ENCODE measurements at places on chromosomes 4 and X. TPM values are rescaled to one million over a fixed set of nuclear protein-coding genes. Genes with fewer than 3 reads are reported as not detected.
A peak's percentile ranks its signal among the peaks of the same experiment; 100 is the strongest.

DNA sequence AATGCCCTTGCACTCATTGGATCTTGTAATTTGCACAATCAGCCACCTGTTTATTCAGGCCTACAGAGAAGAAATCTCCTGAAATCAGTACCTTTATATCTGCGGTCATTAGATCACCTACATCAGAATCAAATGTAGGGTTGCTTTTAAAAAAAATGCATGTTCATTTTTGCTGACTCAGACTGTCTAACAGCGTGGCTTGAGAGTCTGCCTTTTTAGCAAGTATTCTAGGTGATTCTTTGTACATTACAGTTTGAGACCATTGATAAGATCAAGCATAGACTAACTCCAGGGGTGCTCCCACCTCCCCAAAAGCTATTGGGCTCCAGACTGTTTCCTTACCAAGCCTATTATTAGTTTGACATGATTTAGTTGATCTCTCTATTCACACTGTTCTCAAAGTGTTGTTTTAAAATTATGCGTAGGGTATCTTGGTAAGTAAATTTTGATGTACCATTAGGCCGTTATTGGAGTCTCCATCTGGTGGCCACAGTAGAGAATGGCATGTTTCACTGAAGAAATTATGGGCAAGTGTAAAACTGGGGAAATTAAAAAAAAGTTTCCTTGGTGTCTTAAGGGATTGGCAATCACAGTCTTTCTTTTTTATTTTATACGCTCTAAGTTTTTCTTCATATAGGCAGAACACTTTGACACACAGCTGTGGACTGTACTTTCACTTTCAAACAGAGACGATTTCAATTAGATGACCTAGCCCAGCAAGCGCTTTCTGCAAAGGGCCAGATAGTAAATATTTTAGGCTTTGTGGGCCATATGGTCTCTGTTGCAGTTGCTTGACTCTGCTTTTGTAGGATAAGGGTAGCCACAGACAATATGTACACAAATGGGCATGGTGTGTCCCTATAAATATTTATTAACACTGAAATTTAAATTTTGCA, 33.7 kb upstream of the MSL3 start:
- H3K27me3 ChIP-seq, result no peaks in the 10 kb centered on the region
- H3K36me3 ChIP-seq, result no peaks in the 10 kb centered on the region
- no peak overlapping the region for H3K27ac ChIP-seq
- DNase-seq, result peak; percentile 16

PPP1R3F gene
- total RNA-seq, result 4.5 TPM

- DNase-seq, result no peak
- H3K27ac ChIP-seq, result no peak overlapping the region
- no peaks in the 10 kb centered on the region for H3K4me1 ChIP-seq
- no peaks in the 10 kb centered on the region for H3K36me3 ChIP-seq
Measured at GRCh38 chr4:102692474-102692873, 68.3 kb downstream of the MANBA start.

- H3K36me3 ChIP-seq, result no peaks in the 10 kb centered on the region
- H3K4me3 ChIP-seq, result no peak overlapping the region
- peaks cover 9% of the 10 kb centered on the region for H3K4me1 ChIP-seq
Measured at GRCh38 chr4:125315576-125316400, 1.0 kb downstream of the FAT4 start.

DNA sequence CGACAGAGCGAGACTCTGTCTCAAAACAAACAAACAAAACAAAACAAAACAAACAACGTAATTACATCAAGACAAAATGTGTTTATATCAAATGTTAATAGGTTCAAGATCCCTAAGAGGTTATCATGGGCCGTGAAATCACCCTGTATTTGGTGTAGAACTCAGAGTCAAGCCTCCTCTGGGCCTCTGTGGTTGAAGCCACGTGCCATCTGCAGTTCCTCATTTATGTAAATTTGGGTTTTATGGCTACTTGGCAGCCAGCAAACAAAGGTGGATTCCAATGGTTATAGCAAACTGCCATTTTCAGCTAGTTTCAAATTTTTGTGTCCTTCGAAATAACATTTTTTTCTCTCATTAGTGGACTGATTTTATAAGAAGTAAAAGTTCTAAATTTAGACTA, 16.4 kb downstream of the NSDHL start:
- H3K4me3 ChIP-seq, result no peak overlapping the region
- no peaks in the 10 kb centered on the region for H3K4me1 ChIP-seq
- H3K36me3 ChIP-seq, result no peaks in the 10 kb centered on the region
- H3K27ac ChIP-seq, result no peak overlapping the region

DNA sequence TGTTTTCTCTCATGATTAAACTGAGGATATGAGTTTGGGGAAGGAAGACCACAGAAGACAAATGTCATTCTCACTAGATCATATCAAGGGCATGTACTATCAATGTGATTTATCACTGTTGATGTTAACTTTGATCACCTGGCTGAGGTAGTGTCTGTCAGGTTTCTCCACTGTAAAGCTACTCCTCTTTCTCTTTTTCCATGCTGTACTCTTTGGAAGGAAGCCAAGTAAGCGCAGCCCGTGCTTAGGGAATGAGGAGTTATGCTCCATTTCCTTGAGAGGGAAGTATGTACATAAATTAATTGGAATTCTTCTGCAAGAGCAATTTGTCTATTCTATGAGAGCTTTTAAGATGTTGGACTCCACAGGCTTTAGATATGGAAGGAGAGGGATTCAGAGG, 4.0 kb upstream of the KANTR start:
- no peaks in the 10 kb centered on the region for H3K27me3 ChIP-seq
- H3K27ac ChIP-seq, result no peak overlapping the region
- peaks cover 4% of the 10 kb centered on the region for H3K4me1 ChIP-seq
- no peak for DNase-seq
- H3K36me3 ChIP-seq, result peaks cover 10% of the 10 kb centered on the region

- peaks cover 9% of the 10 kb centered on the region for H3K4me1 ChIP-seq
- H3K4me3 ChIP-seq, result no peak overlapping the region
- no peaks in the 10 kb centered on the region for H3K27me3 ChIP-seq
- no peak for DNase-seq
- no peaks in the 10 kb centered on the region for H3K36me3 ChIP-seq
Measured at GRCh38 chr4:153234885-153235284, 30.6 kb downstream of the TRIM2 start.

DMRTC1 gene
- not detected for total RNA-seq

DNA sequence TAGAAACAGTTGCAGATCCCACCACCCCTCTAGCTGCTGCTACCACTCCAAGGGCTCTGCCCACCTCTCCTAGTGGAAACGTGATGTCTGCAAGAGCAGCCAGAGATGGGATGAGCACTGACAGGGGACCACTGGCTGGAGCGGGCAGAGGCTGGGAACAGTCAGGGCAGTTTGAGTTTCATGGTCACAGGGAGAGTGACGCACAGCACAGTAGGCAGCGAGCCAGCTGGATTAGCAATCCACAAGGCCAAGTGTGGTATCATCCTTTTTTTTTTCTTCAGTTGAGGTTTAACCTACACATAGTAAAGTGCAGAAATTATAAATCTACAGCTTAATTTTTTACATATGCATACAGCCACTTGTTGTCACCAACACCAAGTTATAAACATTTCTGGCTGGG, 6.4 kb upstream of the SCML2 start:
- no peak overlapping the region for H3K27ac ChIP-seq
- H3K36me3 ChIP-seq, result no peaks in the 10 kb centered on the region
- no peak for DNase-seq
- no peak overlapping the region for H3K4me3 ChIP-seq
- H3K4me1 ChIP-seq, result no peaks in the 10 kb centered on the region

DNA sequence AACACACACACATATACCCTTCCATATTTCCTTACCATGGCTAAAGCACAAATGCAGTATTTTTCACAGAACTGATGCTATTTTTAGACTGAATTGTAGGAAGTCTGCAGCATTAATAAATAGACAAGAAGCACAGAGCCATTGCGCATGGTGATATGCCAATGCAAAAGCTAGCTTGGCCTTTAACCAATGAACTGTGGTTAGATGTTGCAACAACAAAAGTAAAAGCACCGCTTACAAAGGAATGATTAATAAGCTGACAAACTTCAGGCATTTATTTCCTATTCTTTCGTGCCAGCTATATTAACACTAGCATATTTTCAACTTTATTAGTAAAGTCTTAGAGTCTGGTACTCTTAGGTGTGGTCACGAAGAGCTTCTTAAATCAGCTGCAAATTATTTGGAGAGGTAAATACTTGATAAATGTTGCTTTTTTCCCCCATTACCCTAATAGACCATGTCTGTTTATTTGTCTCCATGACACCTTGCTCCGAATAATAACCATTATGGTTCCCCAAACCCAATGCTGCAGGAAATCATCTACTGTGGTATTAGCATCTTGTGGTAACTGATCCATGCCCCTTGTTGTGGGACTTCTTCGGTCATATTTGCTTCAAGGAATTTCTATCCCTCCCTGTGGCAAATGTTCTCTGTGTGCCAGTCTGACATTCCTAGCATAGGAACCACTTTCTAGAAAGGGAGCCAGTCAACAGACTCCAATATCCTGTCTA, 306.1 kb upstream of the TAPT1 start:
- no peaks in the 10 kb centered on the region for H3K4me1 ChIP-seq
- no peak for DNase-seq
- H3K36me3 ChIP-seq, result no peaks in the 10 kb centered on the region
- H3K27ac ChIP-seq, result no peak overlapping the region
- H3K27me3 ChIP-seq, result no peaks in the 10 kb centered on the region
- no peak overlapping the region for H3K4me3 ChIP-seq

ZDHHC15 gene
- 0.04 TPM for total RNA-seq

FOXP3 gene
- 11.2 TPM for total RNA-seq

DNA sequence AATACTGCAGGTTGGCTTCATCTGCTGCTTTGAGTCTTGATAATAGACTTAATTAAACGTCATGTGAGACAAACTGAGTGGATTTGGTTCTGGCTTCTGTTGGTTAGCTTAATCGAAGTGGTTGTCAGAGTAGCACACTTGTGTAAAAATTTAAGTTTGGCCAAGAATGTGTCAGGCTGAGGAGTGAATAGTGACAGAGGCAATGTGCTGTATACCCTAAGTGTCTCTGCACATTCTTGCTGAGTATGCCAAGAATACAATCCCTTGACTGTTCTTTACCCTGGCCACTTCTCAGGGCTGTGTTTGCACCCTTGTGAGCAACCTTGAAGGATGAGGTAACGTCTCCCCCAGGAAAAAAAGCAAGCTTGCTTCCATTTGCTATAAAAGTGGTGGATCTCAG, 14.9 kb downstream of the RPS3A start:
- H3K4me1 ChIP-seq, result no peaks in the 10 kb centered on the region
- no peak overlapping the region for H3K4me3 ChIP-seq
- H3K36me3 ChIP-seq, result no peaks in the 10 kb centered on the region
- DNase-seq, result no peak
- no peaks in the 10 kb centered on the region for H3K27me3 ChIP-seq
- no peak overlapping the region for H3K27ac ChIP-seq

DNA sequence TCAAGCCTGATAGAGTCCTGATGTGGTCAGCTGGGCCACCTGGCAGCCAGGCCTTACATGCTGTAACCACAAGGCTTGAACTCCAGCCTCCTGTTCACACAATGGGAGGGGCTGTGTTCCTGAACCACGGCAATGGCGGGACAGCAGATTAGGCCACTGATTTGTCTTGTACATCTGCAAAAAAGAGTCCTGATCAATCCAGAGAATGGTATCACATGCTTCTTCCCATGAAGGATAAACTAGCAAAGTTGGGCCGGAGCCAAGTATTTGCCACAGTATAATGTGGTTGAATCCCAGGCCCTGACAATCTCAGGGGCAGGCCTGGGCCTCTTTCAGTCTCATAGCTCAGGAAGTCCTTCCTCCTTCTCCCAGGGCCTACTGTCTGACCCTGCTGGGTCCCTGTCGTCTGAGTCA, 2182.5 kb upstream of the AGA start:
- DNase-seq, result no peak
- no peaks in the 10 kb centered on the region for H3K4me1 ChIP-seq
- H3K36me3 ChIP-seq, result no peaks in the 10 kb centered on the region
- H3K4me3 ChIP-seq, result no peak overlapping the region

GRCh38 chr4:113820108-113820507, 58.6 kb upstream of the CAMK2D start:
- peaks cover 10% of the 10 kb centered on the region for H3K4me1 ChIP-seq
- H3K27ac ChIP-seq, result no peak overlapping the region
- no peaks in the 10 kb centered on the region for H3K36me3 ChIP-seq
- H3K4me3 ChIP-seq, result no peak overlapping the region
- no peak for DNase-seq

GPR82 gene
- 0.89 TPM for total RNA-seq

- H3K4me3 ChIP-seq, result no peak overlapping the region
- no peak for DNase-seq
- H3K4me1 ChIP-seq, result no peaks in the 10 kb centered on the region
- no peak overlapping the region for H3K27ac ChIP-seq
Measured at GRCh38 chr4:125105561-125105960, 209.2 kb upstream of the FAT4 start.

RHOXF1 gene
- total RNA-seq, result not detected

TRO gene
- total RNA-seq, result 4.2 TPM

DNA sequence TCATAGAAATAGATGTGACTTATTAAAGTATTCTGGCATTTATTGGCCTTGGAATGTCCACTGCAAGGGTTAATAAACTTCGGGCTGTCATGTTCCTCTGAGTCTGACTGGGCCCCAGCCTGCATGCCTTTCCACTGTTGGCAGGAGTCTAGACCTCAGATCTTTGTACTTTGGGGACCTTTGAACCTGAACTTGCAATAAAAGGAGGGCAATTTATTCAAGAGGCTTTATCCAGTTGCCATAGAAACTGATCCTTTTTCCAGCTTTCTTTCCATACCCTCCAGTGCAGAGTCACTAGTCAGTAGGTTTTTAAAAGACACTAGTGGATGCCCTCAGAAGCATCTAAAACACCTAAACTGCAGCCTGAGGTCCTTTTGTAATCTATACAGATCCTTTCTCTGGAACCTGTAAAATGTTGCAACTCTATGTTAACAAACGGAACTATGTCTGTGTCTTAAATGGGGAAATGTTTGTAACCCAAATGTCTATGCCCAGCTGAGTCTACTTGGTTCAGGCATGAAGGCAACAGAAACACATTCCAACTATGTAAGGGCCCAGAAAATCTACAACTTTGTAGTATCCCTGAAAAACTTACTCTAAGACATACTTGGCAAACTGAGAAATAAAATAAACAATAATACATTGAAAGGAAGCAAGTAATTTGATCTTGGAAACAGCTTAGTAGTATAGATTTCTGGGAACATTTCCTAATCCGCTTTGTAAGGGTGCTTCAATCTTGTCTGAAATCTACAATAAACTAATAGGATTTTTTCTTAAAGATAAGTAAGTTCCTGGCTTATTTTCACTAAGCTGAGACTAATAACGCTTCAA, 41.5 kb downstream of the SOWAHB start:
- DNase-seq, result no peak
- H3K27me3 ChIP-seq, result no peaks in the 10 kb centered on the region
- no peaks in the 10 kb centered on the region for H3K36me3 ChIP-seq
- H3K4me3 ChIP-seq, result no peak overlapping the region

DNA sequence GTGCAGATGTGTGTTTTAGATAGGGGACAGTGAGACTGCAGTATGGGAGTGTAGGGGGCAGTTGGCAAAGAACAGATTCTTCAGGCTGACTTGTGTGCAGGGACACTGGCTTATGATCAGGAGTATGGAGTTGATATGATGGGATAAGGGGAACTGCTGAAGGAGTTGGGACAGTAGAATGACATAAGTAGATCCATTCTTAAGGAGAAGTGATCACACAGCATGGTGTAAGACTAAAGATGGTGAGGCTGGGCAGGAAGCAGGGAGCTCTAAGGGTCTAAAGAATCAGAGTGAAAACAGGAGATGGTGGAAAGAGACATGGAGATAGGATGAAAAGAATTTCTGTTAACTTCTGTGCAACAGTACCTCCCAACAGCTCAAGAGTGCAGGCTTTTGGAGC, 70.7 kb downstream of the REELD1 start:
- H3K4me1 ChIP-seq, result no peaks in the 10 kb centered on the region
- no peaks in the 10 kb centered on the region for H3K36me3 ChIP-seq
- H3K27me3 ChIP-seq, result no peaks in the 10 kb centered on the region
- no peak overlapping the region for H3K4me3 ChIP-seq
- H3K27ac ChIP-seq, result no peak overlapping the region
